Osteoblast (primary cell): ENCODE measurements at places on chromosomes 11 and 22. TPM values are rescaled to one million over a fixed set of nuclear protein-coding genes. Genes with fewer than 3 reads are reported as not detected.

DNA sequence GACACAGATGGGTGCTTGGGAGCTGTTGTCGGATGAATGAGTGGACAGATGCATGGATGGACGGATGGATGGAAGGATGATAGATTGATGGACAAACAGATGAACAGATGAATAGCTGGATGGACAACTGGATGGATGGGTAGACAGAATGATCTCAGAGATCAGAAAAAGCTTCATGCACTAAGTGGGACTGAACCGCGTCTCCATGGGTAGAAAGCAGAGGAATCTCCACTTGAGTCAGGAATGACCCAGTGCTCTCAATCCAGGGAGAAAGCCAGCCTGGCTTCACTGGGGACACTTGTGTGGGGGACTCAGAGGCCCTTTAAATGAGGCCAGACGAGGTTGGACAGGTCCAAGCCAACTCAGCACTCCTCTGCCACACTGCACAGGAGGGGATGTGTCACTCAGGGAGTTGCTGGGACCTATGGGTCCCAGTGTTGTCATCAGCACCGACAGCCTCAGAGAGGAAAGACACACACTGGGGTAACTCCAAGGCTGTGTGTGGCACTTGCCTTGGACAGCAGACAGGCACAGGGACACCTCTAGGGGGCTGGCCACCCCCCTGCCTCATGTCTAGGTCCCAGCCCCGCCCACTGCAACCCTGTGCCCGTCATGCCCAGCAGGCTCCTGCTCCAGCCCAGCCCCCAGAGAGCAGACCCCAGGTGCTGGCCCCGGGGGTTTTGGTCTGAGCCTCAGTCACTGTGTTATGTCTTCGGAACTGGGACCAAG lies 5.6 kb downstream of the IGLL5 start:
- no peaks in the 10 kb centered on the region for H3K36me3 ChIP-seq
- no peak overlapping the region for H3K27ac ChIP-seq
- peaks cover 6% of the 10 kb centered on the region for H3K27me3 ChIP-seq
- H3K4me3 ChIP-seq, result no peak overlapping the region
- no peaks in the 10 kb centered on the region for H3K4me1 ChIP-seq
- peak; percentile 62 for DNase-seq

The APOL3 gene
- total RNA-seq, result 12.1 and 13.8 TPM in 2 replicates

The ACP2 gene
- 32.1 and 32.2 TPM in 2 replicates for total RNA-seq

DNA sequence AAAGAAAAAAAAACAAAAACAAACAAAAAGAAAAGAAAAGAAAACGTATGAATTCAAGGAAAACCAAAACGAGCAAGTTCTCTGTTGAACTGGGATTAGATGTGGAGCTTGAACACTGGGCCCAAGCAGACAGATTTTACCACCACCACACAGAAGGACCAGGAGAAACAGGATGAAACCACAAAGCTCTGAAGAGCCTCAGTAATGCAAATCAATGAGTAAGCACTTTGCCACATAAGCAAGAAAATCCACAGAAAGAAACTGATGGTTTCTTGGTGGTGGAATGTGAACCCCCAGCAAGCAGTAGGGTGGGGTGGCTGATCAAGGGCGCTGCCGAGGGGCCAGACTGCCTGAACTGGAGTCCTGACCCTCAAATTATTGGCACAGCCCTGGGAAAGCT lies 50.9 kb upstream of the NFRKB start:
- H3K4me3 ChIP-seq, result no peak overlapping the region
- peaks cover 11% of the 10 kb centered on the region for H3K36me3 ChIP-seq
- H3K4me1 ChIP-seq, result no peaks in the 10 kb centered on the region
- peak; percentile 85 for DNase-seq
- peak overlapping the region; percentile 35 for H3K27ac ChIP-seq
- H3K27me3 ChIP-seq, result no peaks in the 10 kb centered on the region

DNA sequence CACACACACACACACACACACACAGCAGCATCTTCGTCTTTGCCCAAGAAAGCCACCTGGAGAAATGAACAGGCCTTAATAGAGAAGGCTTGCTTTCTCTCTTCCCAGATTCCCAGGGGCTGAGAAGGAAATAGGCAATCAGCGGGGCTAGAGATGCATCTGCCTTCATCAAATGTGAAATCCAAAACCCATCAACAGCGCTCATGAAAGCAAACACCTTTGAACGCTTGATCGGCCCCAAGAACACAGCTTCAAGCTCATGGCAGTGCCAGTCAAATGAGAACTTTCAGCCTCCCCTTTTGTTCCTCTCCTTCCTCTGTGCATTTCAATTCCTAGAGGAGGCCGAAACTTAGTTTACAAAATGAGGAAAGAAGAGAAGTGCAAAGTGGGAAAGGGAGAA lies 122.7 kb downstream of the EFCAB6 start:
- no peak overlapping the region for H3K4me3 ChIP-seq
- DNase-seq, result peak; percentile 11
- H3K27me3 ChIP-seq, result no peaks in the 10 kb centered on the region
- H3K36me3 ChIP-seq, result no peaks in the 10 kb centered on the region
- no peak overlapping the region for H3K27ac ChIP-seq

GRCh38 chr11:110711776-110712658 lies at the start of gene ARHGAP20:
ARHGAP20 (minus strand) TSS chr11:110712437; CDS start chr11:110712231, 206 bp downstream.
- H3K4me1 ChIP-seq, result no peaks in the 10 kb centered on the region
- H3K27ac ChIP-seq, result no peak within 1 kb of the TSS
- H3K27me3 ChIP-seq, result peaks cover 48% of the 10 kb centered on the region
- H3K36me3 ChIP-seq, result no peaks in the 10 kb centered on the region

DNA sequence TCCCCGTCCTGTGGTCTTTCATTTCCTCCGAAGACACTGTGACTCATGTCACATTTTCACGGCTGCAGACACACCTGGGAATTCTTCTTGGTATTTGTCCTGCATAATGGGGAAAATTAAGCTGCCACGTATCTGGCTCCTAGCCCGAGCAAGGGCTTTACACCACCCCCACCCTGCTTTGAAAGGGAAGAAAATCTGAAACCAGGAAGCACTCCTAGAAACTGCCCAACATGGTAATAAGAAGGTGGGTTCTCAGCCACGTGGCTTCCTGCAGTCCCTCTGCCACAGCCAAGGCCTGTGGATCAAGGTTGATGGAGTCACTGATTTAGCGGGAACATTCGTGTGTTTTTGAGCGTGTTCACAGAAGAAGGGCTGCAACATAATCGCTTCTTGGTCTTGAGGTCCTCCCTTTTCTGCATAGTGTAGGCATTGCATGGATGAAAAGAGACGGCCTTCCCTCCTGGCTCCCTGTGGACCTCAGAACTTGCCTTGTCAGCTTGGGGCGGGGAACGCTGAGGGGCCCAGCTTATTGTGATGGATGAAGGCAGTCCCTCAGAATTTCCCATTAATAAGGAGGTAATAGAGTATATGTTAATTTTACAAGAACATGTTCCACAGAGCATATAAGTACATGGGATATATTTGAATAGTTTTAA lies 292.0 kb downstream of the NTM start:
- H3K4me1 ChIP-seq, result peaks cover 16% of the 10 kb centered on the region
- H3K27me3 ChIP-seq, result no peaks in the 10 kb centered on the region
- peak; percentile 29 for DNase-seq
- H3K27ac ChIP-seq, result no peak overlapping the region
- H3K4me3 ChIP-seq, result no peak overlapping the region

The CD248 gene
- total RNA-seq, result 103 and 107 TPM in 2 replicates

DNA sequence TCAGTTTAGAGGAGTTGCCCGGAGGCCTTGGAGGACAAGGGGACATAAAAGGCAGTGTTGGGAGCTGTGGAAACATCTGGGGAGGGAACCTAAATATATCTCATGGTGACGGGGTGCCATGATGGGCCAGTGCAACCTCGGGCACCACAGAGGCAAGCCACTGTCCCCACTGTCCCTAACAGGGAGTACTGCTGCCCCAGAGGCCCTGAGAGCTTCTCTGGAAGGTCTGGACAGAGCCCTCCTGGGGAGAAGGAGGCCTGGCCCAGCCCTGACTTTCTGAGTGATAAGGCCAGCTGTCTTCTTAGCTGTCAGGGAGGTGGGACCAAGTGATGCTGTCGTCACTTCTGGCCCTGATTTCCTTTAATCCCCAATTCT lies 5.5 kb upstream of the P2RY6 start:
- H3K27ac ChIP-seq, result no peak overlapping the region
- H3K27me3 ChIP-seq, result no peaks in the 10 kb centered on the region
- no peak for DNase-seq
- no peaks in the 10 kb centered on the region for H3K36me3 ChIP-seq

The PNPLA5 gene
- not detected in 2 replicates for total RNA-seq

GRCh38 chr11:99419991-99420390 lies 399.2 kb downstream of the CNTN5 start:
- no peak overlapping the region for H3K27ac ChIP-seq
- no peaks in the 10 kb centered on the region for H3K36me3 ChIP-seq
- no peak overlapping the region for H3K4me3 ChIP-seq
- no peaks in the 10 kb centered on the region for H3K27me3 ChIP-seq
- H3K4me1 ChIP-seq, result no peaks in the 10 kb centered on the region
